ENCODE measurements at places on chromosomes 6 and 20.
A peak's percentile ranks its signal among the peaks of the same experiment; 100 is the strongest.

DNA sequence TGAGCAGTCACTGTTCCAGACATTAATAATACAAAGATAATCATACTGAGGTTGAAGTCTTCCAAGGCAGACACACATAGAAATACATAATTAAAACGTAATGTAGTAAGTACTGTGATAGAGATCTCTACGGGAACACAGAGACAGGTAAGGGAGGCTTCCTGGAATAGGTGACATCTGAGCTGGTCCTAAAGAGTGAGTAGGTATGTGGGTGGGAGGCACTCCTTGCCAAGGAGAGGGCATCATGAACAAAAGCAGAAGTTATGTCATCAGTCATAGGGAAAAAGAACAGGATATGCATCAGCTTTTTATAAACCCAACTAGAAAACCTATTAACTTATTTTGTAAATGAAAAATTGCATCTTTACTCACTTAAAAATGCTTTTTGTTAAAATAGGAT lies 110.0 kb downstream of the MAP7 start:
- DNase-seq: peak; percentile 21

- peak; percentile 66 for DNase-seq
These were observed 54.9 kb downstream of the TAF4 start for GRCh38 chr20:62010551-62011402.

DNA sequence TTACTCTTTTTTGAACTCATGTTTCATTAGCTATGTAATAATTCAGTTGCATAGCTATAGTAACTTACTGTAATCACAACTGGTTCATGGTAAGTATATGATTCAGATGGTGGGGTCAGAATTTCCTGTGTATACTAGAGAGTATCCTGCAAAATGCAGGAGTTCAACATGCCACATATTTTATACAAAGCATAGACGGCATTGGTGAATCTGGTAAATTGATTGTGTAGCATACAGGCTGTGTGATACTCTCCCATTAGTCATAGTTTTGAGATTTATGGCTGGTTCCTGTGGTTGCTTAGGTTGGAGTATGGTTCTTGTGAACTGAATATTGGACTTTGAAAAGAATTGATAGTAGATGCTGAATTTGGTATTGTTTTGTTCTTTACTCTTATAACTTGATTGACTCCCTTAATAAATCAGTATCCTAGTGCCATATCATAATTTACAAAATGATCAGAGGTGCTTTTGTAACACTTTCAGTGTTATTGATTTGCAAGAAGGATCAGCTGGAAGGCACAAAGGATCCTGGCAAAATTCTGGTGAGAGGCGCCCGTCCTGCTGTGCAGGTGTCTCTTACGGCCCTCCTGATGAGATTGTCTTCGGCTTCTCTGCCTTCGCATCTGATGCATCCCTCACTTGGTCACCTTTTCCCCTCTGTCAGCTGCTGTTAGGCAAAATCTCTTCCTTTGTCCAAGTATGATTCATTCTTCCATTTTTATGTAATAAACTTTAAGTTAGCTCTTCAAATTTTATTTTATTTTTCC lies 22.6 kb downstream of the SNX9 start:
- no peak for DNase-seq

- no peak for DNase-seq
These were observed 29.1 kb downstream of the DDX27 start for GRCh38 chr20:49248301-49248700.

GRCh38 chr6:138422861-138423260 lies 18.8 kb downstream of the HEBP2 start:
- DNase-seq: no peak
